ENCODE measurements at places on chromosomes 1 and 21.

DNA sequence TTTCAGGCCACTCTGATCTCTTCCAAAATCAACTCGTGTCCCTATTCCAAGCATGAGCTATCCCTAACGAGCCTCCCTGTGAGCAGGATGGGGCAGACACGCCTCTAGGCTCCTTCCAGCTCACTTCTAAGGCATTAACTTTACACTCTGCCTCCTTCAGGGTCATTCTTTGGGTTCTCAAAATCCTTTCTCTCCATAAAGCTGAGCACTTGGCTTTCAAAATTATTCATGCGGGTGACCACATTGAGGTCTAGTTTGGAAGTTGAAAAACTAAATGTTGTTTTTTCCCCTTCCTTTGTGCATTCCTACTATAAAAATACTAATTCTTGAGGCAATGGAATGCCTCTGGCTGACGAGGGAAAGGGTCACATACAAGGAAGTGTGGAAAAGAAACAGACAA lies 33.5 kb upstream of the BMP8B start:
- no peak for DNase-seq

DNA sequence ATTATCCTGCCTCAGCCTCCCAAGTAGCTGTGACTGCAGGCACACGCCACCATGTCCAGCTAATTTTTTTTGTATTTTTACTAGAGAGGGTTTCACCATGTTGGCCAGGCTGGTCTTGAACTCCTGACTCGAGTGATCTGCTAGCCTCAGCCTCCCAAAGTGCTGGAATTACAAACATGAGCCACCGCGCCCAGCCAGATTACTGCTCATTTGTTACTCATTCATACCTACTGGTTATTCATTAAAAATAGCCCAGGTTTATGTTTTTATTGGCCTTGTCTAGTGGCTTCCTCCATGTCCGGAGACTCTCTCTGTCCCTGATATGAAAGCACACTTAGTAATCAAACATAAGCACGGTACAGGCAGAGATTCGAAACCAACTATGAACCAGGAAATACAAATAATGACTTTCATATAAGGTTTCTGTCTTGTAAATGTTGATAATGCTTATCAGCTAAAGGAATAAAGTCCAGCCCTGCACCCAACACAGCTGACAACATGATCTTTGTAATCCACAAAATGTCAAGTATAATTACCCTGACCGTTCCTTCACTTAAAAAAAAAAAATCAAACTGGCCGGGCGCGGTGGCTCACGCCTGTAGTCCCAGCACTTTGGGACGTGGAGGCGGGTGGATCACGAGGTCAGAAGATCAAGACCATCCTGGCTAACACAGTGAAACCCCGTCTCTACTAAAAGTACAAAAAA lies 50.4 kb upstream of the CXADR start:
- DNase-seq, result no peak

- no peak for DNase-seq
These were observed 1.1 kb downstream of the ADGRL2 start for GRCh38 chr1:81801651-81802456.

DNA sequence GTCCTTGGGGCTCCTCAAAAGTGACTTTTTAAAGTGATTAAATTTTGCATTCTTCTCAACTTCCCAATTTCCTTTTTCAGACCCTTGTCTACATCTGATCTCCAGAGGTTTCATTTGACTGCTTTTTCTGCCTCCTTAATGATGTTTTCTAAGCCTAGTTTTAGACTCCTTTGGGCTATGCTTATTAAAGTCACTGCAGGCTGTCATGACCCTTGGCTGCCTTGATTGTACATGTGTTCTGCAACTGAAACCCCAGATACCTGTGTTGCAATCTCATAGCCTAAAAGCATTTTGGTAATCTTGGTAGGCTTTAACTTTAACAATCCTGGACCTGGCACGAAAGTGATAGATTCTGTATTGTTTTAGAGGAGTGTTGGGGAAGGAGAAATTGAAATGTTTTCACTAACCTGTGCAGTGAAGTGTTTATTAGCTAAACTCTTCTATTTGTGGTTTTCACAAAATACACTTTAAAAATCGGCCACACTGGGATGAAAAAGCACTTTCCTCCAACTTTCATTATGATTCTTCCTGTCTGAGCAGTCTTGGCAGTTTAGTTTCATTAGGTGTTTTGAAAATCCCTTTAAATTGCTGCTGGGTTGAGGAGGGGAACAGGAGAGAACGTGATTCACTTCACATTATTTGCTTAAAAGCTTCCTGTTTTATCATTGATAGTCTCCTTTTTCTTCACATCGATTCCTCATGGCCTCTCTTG lies 4.9 kb downstream of the MACO1 start:
- peak; percentile 59 for DNase-seq

DNA sequence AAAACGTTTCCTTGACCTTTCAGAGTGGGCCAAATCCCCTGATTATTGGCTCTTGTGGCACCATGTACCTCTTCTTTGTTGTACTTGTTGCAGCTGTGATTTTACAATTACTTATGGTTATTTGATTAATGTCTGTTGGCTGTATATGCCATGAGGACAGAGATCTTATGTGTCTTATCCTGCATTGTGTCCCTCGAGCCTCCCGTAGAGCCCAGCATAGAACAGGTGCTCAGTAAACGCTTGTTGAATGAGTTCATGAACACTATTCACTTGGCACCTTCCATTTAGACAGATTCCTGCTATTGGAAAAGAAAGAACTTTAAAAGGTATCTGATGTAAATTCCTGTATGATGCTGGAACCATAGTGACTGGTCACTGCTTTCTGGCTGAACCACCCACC lies 48.4 kb downstream of the PGM1 start:
- no peak for DNase-seq

- no peak for DNase-seq
These were observed 40.3 kb upstream of the THEM4 start for GRCh38 chr1:151949371-151950193.

DNA sequence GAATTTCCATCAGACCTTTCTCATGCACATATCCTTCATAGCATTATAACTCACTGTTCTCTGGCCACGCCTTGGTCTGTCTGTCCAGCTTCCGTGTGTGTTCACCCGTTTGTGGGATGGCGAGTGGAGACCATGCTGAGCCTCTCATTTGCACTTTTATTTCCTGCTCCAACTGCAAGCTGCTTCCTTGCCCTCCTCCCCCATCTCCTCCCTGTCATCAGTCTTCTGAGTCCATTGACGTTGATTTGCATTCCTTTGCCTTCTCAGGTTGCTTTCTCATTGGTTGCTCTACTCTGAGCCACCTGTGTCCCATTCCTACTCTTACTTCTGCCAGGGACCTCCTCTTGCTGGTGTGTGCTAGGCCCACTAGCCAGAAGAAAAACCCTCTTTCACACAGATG lies 146.4 kb downstream of the NOS1AP start:
- no peak for DNase-seq

GRCh38 chr21:27756191-27756590 lies 789.3 kb upstream of the ADAMTS5 start:
- no peak for DNase-seq

- DNase-seq, result no peak
These were observed 241.8 kb downstream of the TTLL7 start for GRCh38 chr1:83756984-83757717.

- DNase-seq, result peak; percentile 80
These were observed 25.5 kb downstream of the CD34 start for GRCh38 chr1:207885129-207886032.

DNA sequence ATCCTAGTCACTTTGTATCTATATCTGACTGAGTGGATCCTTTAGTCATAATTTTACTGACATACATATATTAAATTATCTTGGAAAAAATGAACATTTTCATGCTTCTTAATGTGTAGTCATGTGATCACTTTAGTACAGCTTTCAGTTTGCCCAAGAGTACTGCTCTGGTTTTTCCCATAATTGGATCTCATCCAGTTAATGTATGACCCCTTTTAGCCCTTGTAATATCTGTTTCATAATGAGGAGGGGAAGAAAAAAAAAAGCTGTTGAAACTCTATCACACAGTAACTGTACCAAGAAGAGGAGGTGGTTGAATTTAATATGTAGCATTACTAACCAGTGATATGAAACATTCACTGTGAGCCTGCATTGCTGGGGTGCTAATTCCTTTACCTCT lies 328.7 kb downstream of the PTPRC start:
- DNase-seq, result no peak

DNA sequence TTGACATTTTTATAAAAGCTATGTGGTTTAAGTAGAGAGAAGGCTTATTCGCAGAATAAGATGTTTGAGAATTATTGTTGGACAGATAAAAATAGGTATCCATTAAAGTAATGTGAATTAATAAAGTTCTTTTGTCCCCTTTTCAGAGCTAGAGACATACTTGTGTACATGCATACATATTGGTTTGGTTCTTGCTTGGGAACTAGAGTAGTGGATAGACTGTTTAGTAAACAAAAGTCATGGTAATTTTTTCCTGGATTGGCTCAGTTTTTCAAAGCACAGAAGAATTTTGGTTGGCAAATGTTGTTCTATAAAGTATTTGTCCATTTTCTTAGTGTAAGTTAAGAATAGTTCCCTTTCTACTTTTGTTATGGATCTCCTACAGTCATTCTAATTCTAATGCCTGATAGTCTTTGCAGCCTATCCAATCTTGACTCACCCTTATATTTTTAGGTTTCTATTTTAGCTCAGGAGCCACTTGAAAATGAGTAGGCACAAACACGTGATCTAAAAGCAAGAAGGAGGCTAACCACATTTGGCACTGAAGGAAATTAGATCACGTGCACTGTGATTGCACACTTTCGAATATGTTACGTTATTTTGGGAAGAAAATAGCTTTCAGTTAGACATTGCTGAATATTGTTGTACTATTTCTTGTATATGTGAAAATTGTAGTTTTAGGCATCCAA lies 47.0 kb downstream of the RABGAP1L start:
- peak; percentile 63 for DNase-seq

DNA sequence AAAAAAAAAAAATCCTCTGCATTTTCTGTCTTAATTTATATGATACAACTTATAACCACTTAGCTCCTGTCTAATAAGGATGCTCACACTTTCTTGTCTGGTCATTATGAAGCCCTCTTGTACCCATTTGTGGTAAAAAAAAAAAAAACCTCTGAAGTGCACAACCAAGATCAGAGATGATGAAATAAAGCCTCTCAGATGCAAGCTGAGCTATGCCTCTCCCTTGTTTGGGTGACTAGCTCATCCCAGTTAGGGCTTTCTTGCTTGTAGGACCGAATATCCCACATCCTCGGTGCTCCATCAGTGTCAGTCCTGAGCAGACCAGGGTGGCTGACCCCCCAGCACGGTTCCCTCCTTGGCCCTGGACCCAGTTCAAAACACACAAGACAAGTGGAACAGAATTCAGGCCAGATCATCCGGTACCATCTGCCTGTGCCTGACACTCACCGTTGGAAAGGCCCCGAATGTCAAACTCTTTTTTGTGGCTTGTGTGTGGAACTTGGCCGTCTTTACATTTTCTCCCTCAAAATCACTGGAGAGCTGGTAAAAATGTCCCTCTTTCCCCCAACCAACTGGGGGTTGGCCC lies 6.3 kb upstream of the SELENON start:
- no peak for DNase-seq

DNA sequence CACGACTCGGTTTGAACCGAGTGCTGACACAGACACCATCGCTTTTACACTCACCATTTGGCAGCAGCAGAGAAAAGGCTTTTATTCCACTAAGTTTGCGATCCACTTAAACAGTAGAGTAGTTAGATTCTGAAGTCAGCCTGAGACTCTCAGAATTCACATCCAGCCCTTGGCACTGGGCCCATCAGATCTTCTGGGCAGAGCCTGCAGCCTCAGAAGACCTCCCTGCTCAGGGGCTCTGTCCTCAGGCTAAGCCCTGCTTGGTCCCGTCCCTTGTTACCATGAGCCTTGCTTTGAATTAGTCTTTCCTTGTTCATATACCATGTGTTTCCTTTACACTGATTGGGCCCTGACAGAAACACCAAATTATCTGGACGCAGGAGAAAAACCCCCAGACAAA lies 41.4 kb upstream of the AJAP1 start:
- DNase-seq, result no peak

- no peak for DNase-seq
These were observed 16.3 kb downstream of the ZMPSTE24 start for GRCh38 chr1:40274331-40274730.

DNA sequence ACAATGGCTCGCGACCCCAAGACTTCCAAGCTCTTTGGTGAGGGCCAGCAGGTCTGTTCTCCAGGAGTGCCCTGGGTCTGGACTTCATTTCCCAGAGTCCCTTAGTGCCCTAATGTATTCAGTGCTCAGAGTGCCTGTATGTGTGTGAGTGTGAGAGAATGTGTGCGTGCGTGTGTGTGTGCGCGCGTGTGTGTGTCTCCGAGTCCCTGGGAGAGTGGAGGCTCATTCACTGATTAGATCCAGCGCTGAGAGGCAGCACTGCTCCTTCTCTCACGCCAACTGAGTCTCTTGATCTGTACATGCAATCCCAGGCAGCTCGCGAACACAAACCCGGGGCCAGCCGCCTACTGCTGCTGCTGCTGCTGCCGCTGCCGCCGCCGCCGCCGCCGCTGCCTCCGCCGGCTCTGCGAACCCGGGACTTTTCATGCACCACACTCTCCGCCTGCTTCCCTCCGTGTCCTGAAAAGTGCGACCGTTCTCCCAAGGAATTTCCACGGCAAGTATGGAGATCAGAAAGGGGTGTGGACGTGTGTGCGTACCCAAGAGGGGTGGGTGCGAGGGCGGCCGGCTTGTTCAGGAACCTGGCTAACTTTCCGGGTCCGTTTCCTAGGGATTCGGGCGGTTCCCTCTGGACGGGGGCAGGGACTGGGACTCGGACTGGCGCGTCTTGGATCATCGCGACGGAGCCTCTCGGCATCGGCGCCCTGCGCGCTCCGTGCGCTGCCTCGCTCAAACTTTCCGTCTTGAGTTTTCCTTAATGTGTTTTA lies at the start of gene RNF220:
Gene RNF220 (plus strand): TSS at position 225 of the 767 bp plus-strand sequence.
- DNase-seq, result peak; percentile 37

All from activated CD4-positive, alpha-beta T cell treated with anti-CD3 and anti-CD28 coated beads, Interleukin-2, Interleukin-6, amounts not matched to agents 100 ng/mL and 50 ng/mL, durations not matched to agents 16 hours and 8 hours (primary cell).